Calu3 (cell line): ENCODE measurements at places on chromosomes 16 and 17. TPM values are rescaled to one million over a fixed set of nuclear protein-coding genes. Genes with fewer than 3 reads are reported as not detected.
A peak's percentile ranks its signal among the peaks of the same experiment; 100 is the strongest.

Gene TNFRSF13B
- total RNA-seq: not detected in 2 replicates

Gene MYH8
- total RNA-seq: not detected in 2 replicates

DNA sequence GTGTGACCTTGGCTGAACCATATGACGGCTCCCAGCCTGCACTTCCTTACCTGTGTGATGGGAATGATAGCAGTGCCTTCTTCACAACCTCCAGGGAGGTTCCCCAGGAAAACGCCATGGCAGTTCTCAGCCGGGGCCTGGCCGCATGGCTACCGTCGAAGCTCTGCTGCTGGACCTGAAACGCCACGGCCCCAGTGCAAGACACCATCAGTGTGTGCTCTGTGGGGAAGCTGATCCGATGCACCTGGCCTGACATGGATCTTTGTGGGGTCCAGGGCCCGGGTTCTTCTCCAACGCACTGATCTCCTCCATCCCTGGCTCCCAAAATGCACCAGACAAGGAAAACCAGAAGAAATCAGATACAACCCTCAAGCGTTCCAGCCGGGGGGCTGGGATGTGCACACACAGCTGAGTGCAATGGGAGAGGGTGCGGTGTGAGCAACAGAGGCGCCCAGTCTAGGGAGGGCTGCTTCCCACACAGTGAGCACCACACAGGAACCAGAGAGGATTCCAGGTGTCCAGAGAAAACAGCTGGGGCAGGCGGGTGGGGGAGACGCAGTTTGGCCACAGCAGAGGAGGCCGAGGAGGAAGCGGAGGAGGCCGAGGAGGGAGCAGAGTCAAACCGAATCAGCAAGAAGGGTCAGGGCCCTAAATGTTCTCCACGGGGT lies 54.3 kb upstream of the ZNF469 start:
- H3K36me3 ChIP-seq: peaks cover 5% of the 10 kb centered on the region
- peaks cover 1% of the 10 kb centered on the region for H3K4me1 ChIP-seq
- H3K27me3 ChIP-seq: no peaks in the 10 kb centered on the region
- DNase-seq: no peak
- no peak overlapping the region for H3K27ac ChIP-seq

DNA sequence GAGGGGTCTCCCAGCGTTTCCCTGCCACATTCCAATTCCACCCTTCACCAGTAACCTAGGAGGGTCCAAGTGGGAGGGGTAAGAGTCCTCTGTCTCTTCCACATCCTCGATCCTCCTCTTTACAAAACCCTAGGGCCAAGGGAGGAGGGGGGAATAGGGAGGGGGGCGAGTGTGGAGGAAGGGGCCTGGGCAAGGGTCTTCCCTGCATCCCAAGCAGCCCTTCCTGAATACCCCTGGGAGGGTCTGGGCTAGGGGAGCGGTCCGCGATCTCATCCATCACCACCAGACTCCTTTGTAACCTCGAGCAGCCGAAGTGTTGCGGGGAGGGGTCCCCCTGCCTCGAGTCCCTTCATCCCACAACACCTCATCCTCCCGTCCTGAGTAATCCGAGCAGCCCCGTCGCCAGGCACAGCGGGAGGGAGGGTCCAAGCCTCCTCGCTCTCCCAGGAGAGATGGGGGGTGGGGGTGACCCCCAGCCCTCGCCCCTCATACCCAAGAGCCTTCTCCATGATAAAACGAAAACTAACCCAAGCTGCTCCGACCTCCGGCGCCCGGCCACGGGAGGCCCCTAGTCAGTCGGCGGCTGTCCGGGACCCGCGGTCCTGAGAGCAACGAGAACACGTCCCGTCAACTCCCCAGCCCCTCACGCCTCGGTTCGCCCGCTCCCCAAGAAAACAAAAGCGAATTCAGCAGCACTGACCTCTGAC lies 502 bp downstream of the SMPD3 start:
- H3K4me1 ChIP-seq: peaks cover 16% of the 10 kb centered on the region
- no peak for DNase-seq
- H3K36me3 ChIP-seq: peaks cover 12% of the 10 kb centered on the region
- peaks cover 59% of the 10 kb centered on the region for H3K27me3 ChIP-seq

DNA sequence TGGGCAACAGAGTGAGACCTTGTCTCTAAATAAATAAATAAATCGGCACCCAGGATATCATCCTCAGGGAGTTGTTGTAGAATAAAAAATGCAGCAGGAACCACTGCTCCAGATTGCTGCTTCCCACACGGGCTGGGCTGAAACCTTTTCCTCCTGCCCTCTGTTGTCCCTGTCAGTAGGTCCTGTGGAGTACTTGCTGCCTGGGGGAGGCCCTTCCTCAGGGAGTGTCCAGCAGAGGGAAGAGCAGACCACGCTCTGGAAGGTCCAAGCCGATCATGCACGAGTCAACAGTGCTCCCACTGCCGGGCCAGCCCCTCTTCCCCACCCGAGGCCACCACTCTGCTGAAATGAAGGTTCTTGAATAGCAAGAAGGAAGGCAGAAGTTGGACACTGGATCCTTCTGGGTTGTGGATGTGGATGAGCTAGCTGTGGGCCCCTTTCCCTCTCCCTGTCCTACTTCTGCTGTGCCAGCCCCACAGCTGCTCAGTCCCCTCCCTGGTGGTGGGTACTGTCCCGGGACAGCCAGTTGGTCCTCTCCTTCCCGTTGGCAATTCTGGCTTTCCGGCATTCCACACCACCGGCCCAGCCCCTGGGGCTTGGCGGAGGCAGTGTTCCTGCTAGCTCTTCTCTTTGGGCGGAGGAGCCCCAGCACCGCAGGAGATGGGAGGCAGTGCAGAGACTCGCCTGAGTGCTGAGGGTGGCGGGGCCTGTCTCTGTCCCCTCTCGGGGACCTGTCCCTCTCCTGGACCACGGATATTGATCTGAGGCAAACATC lies 10.8 kb downstream of the CDK5R1 start:
- no peak for DNase-seq
- no peaks in the 10 kb centered on the region for H3K4me1 ChIP-seq
- H3K27me3 ChIP-seq: no peaks in the 10 kb centered on the region
- no peaks in the 10 kb centered on the region for H3K36me3 ChIP-seq
- H3K27ac ChIP-seq: no peak overlapping the region

GRCh38 chr17:54901230-54901822 lies 674 bp downstream of the TOM1L1 start:
- DNase-seq: peak; percentile 2
- no peaks in the 10 kb centered on the region for H3K27me3 ChIP-seq
- peak overlapping the region; percentile 82 for H3K27ac ChIP-seq
- H3K36me3 ChIP-seq: peaks cover 26% of the 10 kb centered on the region
